NCI-H1436 treated with DMSO at 0.1 percent for 48 hours (cell line): ENCODE measurements at places on chromosomes 7 and 10.

DNA sequence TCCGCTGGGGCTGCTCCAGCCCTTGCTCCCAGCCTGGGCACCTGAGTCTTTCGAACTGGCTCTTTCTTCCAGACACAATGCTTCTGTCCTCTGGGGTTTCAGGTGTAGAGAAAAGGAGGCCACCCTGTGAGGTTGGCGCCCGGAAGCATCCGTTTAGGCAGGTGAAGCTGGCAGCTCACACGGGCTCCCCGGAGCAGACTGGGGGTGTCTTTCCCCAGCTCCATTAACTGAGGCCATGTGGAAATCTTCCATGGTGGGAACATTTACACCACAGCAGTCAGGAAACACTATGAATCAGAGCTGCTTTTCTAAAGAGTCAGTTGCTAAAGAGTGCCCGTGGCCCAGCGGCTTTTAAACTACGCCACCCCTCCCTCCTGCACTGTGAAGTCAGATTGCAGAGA is 29.2 kb downstream of the PRKAG2 start:
- no peak for DNase-seq

DNA sequence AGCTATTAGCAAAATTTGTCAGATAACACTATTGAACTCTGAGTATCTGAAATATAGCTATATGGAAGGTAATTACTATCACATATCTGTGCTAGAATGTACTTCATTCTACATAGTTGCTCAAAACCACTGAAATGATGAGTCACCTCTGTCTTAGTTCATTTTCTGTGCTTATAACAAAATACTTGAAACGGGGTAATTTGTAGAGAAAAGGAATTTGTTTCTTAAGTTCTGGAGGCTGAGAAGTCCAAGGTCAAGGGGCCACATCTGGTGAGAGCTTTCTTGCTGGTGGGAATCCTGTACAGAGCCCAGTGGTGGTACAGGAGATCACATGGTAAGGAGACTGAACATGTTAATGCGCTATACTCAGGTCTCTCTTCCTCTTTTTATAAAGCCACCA is 41.9 kb upstream of the TNKS2 start:
- DNase-seq = no peak

DNA sequence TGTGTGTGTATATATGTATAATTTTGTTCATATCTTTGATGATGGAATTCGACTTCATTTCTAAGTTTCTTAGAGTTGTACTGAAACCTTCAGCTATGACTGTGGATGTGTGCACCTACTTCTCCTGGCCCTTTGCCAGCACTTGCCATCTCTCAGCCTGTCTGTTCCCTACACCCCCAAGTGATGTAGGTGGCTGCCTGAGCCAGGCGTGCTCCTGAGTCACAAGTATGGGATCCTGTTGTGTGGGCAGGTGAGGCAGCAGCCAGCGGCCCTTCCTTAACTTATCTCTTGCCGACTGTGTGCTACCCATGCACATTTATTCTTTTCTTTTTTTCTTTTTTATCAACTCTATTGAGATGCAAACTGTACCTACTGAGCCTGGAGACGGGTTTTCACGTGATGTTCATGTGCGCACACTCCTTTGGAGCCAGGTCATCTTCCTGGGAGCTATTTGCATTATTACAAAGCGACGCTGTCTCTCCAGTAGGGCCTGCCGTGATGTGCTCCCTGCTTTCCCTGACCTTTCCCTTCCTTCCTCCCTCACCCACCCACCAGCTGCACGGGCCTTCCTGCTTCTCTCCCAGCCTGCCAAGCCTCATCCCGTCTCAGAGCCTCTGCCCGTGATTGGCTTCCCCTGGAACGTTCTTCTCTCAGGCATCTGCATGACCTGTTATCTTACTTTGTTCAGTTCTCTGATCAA is 31.3 kb upstream of the GALNT11 start:
- DNase-seq = no peak

- no peak for DNase-seq
Observed at GRCh38 chr7:139061416-139061815, 25.6 kb upstream of the ZC3HAV1L start.

GRCh38 chr10:49053053-49053997 is 62.0 kb downstream of the VSTM4 start:
- DNase-seq = no peak

DNA sequence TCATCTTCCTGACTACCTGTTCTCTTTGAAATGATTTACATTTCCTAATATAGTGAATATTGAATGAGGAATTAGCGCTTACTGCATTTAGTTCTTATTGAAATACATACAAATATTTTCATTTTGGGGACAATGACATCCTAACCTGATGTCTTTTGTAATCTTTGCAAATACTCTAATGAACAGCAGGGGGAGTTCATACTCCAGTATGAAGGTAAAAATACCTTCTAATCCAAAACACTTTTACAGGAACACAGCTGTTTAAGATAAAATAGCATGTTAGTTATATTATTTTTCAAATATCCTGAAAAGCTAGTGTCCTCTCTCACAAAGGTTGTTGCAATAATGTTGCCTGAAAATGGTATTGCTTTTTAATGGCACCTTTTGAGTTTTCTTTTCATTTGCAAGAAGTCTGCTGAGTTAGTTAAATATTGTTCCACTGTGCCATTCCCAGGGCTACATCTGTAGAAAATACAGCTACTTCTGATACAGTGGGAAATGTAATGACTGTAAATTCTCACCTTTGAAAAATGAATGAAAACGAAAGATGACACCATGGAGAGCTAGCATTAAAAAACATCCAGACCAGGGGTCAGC is 400.0 kb downstream of the PHF14 start:
- DNase-seq = no peak

DNA sequence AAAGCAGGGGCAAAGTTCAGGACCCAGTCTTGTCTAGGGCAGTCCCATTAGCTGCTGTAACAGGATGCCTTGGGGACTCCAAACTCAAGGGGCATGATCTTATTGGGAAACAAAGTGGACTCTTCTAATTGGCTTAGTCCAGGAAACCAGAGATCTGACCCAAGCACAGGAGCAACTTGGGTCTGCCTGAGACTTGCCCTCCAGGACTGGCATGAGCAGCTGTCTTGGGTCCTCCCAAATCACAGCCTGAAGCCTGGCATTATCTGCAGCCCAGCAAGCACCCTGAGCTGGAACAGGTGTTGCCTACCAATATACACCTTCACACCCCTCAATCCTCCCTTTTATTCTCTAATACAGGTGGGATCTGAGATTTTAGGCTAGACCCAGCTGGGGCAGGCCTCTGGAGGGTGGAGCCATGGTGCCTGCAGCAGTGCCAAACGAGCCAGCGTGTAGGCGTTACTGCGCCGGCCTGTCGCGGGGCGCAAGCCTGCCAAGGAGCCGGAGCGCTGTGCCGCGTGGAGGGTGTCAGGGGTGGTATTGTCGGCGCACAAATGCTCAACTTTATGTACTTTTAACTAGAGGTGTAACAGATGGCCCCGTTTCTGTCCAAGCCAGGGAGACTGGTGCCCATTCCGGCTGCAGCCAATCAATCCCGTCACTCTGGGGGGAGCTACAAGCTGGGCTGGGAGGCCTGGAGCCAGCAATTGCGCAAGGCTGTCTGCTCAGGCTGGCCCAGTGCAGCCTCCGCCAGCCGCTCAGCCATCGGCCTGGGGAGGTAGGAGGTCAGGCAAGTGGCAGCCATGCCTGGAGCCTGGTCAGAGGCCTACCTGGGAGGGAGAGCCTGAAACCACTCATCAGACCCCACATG is 12.8 kb upstream of the LBX1 start:
- no peak for DNase-seq

- no peak for DNase-seq
Observed at GRCh38 chr10:86992456-86992855, 24.2 kb downstream of the ADIRF start.

- no peak for DNase-seq
Observed at GRCh38 chr7:128119036-128119435, 87.8 kb upstream of the LRRC4 start.

- no peak for DNase-seq
Observed at GRCh38 chr7:153858355-153858754, 193.8 kb upstream of the DPP6 start.

- no peak for DNase-seq
Observed at GRCh38 chr10:64010711-64011110, 489.5 kb downstream of the REEP3 start.
